ENCODE measurements at places on chromosomes 11 and 22.

DNA sequence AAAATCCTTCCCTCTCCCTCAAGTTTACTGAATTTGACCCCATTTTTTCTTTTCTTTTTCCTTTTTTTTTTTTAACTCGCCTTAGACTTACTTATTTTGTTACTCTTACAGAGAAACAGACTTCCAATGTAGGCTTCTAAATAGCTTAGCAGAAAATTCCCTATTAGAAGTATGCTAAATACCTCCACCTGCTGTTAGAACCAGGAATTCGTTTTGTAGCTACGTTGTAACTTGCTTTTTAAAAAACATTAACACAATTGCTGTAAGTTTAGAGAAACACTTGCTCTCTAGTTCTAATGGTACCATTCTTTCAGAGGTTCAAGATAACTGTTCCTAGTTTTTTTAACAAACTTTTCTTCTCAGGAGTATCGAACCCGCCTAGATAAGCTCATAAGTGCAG, 324.2 kb downstream of the DCDC1 start:
- H3K27me3 ChIP-seq: no peaks in the 10 kb centered on the region
- DNase-seq: no peak
- H3K4me3 ChIP-seq: no peak overlapping the region
- H3K27ac ChIP-seq: no peak overlapping the region

DNA sequence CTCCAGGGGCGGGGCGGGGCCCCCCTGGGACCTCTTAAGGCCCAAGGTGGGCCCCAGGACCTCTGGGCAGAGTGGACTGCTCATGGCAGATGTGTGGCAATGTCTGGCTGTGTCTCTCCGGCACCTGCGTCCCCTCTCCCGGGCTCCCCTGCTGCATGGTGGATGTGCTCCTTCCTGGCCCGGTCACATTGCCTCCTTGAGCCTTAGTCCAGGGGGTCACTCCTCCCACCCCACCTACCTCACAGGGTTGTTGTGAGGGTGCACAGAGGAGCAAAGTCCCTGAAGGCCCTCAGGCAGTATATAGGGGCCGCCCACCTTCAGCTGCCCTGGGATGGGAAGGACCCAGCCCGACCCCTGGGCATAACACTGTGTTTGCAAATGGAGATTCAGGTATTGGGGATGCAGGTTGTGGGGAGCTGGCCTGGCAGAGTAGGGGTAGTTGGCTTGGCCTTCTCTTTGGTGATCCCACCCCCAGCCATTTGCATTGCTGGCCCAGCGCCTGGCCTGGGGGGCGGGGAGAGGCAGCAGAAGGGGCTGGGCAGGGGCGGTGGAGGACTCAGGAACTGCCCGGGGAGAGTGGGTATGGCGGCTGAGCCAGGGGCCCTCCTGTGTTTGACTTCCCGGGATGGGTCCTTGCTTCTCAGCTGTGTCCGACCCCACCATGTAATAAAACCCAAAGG, 11.3 kb downstream of the KCTD17 start:
- H3K36me3 ChIP-seq: peaks cover 24% of the 10 kb centered on the region
- no peaks in the 10 kb centered on the region for H3K27me3 ChIP-seq
- H3K4me3 ChIP-seq: no peak overlapping the region
- no peak for DNase-seq
- no peak overlapping the region for H3K27ac ChIP-seq

- H3K27me3 ChIP-seq: no peaks in the 10 kb centered on the region
- no peak overlapping the region for H3K27ac ChIP-seq
- no peak for DNase-seq
- no peak overlapping the region for H3K4me3 ChIP-seq
Measured at GRCh38 chr11:1744137-1744886, 6.1 kb downstream of the IFITM10 start.

DNA sequence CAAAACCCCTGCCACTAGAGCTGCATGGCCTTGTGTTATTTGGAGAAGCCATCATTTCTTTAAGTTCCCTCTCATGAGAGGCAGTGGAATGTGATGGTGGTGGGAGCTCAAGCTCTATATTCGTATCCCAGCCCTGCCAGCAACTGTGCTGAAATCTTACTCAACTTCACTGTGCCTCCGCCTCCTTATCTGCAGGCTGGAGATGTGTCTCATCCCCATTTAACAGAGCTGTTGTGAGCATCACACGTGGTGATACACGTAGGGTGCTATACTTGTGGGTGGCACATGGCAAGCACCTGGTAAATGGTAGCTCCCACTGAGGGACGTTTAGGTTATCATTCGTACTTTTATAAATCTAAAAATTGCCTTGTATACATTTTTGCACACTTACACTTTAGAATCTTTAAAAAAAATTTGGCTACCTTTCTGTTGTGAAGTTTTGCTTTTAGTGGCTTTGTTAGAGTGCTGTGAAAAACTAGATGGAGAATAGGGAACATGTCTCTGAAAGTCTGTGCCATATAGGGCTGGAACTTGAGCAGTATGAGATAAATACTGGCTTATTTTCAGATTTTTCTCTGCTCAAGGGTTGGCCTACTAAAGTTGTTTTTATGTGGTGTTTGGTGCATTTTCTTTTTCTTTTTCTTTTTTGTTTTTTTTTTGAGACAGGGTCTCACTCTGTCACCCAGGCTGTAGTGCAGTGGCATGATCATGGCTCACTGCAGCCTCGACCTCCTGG, 23.2 kb downstream of the TNRC6B start:
- H3K27ac ChIP-seq: no peak overlapping the region
- no peaks in the 10 kb centered on the region for H3K27me3 ChIP-seq
- H3K4me1 ChIP-seq: peaks cover 14% of the 10 kb centered on the region
- no peak for DNase-seq
- no peaks in the 10 kb centered on the region for H3K36me3 ChIP-seq
- H3K4me3 ChIP-seq: no peak overlapping the region

All from DND-41 (cell line).